ENCODE measurements at places on chromosomes 2 and 18.

- no peak for DNase-seq
These were observed 42.5 kb downstream of the PSD4 start for GRCh38 chr2:113216321-113216720.

- no peak for DNase-seq
These were observed 129.2 kb upstream of the ERBB4 start for GRCh38 chr2:212667751-212668316.

DNA sequence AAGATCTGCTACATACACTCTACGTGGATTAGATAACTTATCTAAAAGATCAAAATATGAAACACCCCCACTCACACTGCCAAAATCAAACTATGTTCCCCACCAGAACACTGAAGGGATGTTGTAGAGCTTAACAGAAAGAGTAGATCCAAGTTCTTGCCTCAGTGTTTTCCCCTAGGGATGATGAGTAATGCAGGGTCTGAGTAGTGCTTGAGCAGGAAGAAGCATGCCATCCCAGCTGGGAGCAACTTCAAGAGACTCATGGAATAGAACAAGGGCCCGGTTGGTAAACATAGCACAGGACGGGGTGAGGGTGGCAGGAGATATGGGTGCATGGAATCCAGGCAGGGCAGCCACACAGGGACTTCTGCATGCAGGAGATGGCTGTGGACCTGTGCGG, 74.3 kb downstream of the SNTG2 start:
- no peak for DNase-seq

DNA sequence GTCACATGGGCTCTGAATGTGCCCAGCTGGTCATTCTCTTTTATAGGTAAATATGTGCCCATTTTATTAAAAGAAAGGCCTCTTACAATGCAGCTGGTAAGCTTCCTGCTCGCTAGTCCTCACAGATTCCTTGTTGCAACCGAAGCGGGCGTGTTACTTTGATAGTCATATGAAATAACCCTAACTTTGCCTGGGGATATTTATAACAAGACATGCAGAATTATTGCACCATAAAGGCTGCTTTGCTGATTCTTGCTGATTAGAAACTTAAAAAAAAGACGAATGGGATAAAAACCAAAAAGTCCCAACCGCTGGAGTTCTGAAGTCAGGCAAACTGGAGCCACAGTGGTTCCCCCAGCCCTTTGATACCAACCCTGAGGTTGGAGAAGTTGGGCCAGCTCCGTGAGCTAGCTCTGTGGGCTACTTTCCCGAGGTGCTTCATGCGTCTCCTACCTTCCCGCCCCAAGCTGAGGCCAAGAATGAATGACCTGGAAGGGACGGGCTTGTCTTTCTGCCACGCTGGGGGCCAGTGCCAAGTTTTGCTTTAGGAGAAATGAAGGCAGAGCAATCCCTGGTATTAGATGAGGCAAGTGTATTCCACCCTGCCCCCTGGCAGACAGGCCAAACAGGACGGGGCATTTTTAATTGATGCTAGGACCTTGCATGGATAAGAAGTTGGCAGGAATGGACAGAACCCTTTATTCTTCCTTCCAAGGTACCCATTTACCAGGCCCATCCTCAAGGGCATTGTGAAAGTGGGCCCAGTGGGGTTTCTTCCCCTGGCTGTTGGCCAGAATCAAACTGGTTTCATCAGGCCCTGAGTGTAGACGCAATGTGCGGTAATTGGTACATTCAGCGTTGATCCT, 140.4 kb downstream of the KCTD1 start:
- no peak for DNase-seq

GRCh38 chr2:232437195-232437571, 18.8 kb upstream of the ALPI start:
- no peak for DNase-seq

GRCh38 chr2:119266091-119266589, 42.5 kb downstream of the STEAP3 start:
- DNase-seq = no peak

DNA sequence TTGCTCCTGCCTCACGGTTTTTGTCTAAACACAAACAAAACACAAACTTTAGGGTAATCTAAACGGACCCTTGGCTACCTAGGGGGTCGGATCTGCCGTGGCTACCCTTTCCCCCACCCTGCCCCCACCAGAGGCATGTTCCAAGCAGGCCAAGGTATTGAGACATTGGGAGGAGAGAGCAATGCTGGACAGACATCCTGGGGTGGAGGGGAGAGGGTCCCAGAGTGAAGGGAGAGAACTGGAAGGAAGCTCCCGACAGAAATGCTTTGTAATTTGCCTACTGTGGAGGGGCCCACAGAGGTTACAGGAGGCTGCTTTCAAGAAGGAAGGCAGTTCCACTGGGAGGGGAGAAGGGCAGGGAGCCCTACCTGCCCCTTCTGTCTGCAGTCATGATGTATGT, 13.9 kb upstream of the MAT2A start:
- no peak for DNase-seq

DNA sequence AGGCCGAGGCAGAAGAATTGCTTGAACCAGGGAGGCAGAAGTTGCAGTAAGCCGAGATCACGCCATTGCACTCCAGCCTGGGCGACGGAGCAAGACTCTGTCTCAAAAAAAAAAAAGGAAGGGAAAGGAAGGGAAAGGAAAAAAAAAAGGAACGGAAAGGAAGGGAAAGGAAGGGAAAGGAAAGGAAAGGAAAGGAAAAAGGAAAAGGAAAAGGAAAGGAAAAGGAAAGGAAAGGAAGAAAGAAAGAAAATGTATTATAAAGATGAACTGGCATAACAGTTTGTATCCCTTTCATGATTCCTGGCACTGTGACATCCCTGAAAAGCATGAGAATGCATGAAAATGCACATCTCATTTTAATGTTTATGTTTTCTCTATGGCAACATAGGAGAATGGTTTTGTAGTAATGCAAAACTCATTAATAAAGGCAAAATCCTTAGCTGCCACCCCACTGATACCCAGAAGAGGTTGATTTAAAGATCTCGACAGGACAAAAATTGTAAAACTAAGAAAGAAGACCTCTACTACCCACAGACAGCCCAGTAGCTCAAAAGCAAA, 11.5 kb upstream of the MREG start:
- no peak for DNase-seq

GRCh38 chr2:212990697-212991096, 160.7 kb downstream of the IKZF2 start:
- DNase-seq = no peak

DNA sequence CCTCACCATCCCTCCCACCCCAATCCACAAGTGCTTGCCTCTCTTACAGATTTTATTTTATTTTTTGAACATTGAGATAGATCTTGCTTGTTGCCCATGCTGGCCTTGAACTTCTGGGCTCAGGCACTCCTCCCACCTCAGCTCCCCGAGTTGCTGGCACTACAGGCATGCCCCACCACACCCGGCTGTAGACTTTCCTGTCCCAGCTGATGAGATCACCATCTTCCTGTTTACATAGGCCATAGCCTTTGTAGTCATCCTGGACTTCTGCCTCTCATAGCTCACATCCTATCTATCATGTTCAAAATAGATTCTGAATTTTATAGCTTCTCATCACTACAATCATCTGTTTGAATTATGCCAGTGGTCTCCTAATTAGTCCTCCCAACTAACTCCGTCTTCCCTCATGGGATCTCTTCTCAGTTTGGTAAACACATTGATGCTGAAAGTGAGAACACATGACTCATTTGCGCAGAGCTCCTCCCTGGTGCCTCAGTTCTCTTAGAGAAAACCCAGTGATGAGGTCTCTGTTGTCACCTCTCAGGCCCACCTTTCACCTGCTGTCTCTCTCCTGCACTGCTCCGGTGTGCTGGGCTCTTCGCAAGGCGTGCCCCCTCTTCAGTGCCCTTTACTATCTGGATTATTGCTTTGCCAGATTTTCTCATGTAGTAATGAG, 243.0 kb downstream of the ZNF407 start:
- DNase-seq = no peak

DNA sequence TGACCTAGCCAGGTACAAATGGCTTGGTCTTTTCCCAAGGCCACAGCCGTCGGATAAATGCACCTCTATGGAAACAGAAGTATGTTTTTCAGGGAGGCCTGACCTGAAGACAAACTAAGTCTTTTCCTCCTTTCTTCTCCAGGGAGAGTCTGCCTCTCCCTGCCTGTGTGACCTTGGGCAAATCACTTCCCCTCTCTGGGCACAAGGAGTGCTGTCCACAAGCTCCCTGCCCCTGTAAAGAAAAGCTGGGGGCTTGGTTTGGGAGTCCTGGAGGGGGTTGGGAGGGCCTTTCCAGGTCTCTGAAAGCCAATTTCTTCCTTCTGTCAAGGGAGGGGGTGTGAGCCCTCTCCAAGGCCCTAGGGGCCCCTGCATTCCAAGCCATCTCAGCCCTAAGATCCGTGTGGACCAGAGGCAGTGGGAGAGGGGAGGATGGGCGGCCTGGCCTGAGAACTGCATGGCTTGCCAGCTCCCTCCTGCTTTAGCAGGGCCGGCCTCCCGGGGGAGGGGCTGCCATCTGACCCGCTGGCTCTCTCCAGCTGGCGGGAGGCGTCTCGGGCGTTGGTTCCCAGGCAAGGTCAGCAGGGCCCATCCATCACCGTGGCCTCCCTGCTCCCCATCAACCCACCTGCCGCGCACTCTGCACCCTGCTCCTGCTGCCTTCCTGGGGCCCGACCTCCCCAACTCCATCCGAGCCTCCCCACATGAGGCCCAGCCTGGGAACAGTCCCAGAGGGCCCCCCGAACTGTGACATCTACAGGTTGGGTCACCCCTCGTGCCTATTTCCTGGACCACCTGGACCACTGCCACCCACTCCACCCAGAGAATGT, 61.4 kb downstream of the SMAD7 start:
- no peak for DNase-seq

DNA sequence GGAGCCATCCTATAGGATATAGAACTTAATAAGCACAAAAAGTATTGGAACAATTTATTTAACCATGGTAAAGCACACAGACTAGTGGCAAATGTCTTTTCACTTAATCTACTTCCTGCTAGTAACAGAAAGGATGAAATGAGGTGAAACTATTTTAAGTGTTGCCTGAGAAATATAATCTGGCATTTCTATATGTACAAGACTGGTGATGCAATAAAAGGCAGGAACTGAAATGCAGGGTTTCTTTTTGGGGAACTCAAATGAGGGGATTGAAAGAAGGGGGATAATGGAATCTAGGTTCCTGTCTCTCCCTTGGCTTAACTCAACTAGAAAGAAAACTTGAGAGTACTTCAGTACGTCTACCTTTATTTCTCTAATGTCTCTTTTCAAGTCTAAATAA, 122.3 kb downstream of the MEMO1 start:
- DNase-seq = no peak

GRCh38 chr2:146374505-146374904, 1470.3 kb upstream of the ACVR2A start:
- DNase-seq = no peak

GRCh38 chr18:48173557-48173956, 235.6 kb downstream of the ZBTB7C start:
- no peak for DNase-seq

DNA sequence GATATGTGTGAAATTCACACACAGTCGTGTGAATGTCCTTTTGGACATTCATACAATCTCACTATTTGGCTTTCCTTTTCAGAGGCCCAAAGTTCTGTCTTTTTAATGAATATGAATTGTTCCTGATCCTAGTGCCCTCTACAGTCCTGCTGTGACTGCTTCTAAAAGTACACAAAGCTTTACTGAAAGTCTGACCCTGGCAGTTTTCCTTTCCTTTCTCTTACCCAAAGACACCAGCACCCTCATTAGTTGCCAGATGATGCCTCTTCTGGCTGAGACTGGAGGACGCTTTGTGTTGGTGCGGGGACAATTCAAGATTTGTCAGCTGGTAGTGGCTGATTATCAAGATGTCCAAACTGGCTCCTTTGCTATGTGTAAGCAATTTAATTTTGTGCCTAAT, 81.8 kb upstream of the CDCA7 start:
- no peak for DNase-seq

DNA sequence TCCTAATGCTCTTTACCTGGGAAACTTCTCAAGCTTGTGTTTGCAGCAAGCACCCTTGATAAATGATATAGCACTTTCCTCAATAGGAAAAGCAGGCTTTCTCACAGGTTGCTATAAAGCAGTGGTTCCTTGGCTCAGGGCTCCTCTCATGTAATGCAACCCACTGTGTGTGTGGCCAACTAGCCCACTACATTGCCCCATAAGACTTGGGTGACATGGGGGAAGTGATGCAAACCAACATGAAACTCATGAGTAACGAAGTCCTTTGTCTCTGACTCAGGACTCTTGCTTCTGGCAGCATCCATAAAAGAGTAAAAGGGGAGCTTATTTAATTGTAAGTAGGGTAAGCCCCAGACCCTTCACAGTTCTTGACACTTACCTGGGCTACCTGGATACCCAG, 106.9 kb downstream of the COL4A4 start:
- no peak for DNase-seq

DNA sequence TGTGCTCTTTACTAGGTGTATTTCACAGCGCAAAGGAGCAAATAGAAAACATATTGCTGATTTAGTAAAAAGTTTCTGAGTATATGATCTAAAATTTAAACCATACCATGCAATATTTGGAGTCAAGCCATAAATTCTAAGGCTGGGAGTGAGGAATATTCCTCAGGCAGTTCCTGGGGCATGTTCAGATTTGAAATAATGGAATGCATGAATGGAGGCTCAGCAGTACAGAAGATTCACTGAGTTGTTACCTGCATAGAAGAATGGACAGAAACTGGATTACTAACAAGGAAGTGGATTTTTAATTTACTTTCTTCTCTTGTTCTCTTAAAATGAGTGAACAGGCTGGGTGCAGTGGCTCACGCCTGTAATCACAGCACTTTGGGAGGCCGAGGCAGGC, 441.0 kb upstream of the MAP2 start:
- DNase-seq = no peak

DNA sequence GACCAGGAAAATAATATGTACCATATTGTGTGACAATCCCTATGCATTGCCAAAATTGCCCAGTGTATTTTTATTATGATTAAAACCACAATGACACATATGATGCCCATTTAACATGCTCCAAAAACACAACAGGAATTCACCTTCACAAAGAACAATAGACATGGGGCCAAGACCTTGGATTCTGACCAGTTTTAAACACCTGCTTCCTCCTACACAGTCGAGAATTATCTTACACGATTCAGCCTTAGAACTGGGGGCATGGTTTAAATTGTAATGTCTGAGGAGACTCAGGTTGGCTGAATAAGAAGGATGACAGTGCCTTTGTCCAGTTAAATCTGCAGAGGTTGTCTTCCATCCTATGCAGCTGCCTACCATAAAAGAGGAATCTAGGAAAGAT, 212.7 kb downstream of the PLCL1 start:
- no peak for DNase-seq

Measured in esophagus squamous epithelium (tissue), 5 donors.